Stimulated activated CD4-positive, alpha-beta T cell treated with anti-CD3 and anti-CD28 coated beads, Interleukin-12 subunit alpha, Interleukin-12 subunit beta, amount 100 ng/mL, for 24 hours (primary cell): ENCODE measurements at places on chromosomes 1 and 21.
A peak's percentile ranks its signal among the peaks of the same experiment; 100 is the strongest.

GRCh38 chr1:27391511-27392095 lies 819 bp upstream of the GPR3 start:
- DNase-seq, result no peak

DNA sequence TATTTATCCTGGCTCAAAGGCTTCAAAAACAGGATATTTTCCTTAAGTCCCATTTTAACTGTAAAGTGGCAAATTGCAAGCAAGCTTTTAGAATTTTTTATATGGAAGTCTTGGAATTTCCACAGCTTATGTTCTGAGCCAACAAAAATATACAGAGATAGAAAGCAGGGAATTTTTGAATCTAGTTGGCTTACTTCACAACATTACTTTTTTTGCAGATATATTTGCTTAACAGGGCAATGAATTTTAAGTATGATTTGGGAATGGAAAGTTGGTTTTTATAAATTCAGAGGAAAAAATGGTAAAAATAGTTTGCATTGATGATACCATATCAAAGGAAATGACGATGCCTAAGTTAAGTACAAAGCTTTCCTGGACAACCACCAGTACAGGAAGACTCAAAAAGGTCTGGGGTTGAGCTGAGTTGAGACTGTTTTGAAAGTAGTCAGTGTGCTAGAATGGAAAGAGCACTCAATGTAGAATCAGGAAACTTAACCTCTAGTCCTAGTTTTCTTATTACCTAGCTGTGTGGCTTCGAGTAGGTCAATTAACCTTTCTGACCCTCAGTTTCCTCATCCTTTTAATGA lies 11.0 kb upstream of the VCAM1 start:
- DNase-seq, result no peak

- DNase-seq, result no peak
Observed at GRCh38 chr1:160032165-160032820, 503 bp upstream of the PIGM start.

GRCh38 chr1:162212713-162213112 lies 143.2 kb downstream of the NOS1AP start:
- DNase-seq, result no peak

- DNase-seq, result no peak
Observed at GRCh38 chr1:167922023-167922422, 8.1 kb upstream of the ADCY10 start.

DNA sequence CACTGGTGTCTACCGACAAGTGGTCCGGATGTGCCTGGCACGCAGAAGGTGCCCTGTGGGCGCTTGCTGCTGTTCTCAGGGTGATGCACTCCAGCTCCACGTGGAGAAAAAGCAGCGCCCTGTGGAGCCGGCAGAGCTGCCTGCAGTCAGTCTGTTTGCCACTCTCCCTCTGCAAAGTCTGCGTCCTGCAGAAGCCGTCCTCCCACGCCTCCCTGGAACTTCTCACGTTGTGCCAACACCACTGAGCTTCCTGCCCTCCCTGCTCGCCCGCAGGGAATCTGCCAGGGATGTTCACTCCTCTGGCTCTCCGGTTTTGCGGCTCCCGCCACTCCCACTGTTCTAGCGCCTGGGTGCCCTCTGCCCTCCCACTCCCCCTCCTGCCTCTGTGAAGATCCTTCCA lies 19.8 kb upstream of the UBXN10 start:
- DNase-seq, result no peak

DNA sequence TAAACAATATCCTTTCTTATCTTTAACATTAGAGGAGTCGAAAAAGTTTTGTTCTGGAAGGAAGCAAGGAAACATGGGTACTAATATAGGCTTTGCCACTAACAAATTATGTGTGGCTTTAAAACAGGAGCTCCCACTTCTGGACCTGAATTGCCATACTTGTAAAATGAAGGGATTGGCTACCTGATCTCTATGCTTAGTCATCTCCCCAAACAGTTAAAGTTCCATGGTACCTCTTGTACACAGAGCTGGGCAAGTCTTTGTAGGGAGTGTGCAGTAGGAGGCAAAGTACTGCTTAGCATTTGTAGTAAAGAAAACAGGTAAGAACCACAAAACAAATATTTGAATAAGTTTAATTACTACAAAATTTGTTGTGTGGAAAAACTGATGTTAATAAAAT lies 81.3 kb downstream of the MAST2 start:
- DNase-seq, result no peak

- DNase-seq, result no peak
Observed at GRCh38 chr1:119633575-119633974, 14.5 kb downstream of the ZNF697 start.

DNA sequence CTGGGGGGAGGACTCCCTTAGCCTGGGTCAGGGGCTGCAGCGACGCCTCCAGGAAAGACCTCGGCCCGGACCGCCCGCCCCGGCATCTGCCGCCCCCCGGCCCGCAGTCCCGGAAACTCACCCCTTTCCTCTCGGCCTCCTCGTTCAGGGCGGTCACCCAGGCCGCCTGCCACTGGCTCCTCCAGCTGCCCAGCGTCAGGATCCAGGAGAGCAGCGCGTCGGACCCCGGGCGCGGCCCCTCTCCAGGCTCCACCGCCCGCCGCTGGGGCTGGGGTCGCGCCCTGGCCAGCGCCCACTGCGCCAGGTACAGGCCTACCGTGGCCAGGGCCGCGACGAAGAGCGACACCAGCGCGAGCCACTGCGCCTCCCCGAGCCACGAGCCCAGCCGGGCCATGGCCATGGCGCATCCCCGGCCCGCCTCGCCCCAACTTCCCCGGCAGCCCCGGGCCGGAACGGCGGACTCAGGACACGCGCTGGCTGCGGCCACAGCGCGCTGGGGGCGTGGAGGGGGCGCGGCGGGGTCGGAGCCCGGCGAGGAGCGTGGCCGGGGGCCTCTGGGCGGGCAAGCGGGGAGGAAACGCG lies 478 bp downstream of the C2CD2 start:
- no peak for DNase-seq

GRCh38 chr1:223207293-223208066 lies 64.4 kb upstream of the TLR5 start:
- DNase-seq, result no peak

GRCh38 chr1:27658951-27659496 lies 13.0 kb downstream of the IFI6 start:
- no peak for DNase-seq

DNA sequence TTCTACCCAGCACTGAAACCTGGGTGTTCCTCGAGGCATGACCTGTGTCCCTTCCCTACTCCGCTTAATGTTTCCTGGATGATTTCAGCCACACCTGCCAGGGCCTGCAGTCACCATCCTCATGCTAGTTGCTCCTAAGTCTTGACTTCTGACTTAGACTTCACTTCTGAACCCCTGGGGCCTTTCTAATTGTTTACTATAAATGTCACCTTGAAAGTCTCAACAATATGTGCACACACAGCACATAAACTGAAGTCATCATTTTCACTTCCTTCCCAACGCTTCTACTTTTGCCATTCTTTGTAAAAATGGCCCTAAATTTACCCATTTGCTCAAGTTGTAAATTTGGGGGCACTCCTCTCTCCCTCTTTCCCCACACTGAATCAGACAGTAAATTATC lies 141.1 kb downstream of the DYRK1A start:
- DNase-seq, result no peak

- DNase-seq, result peak; percentile 11
Observed at GRCh38 chr1:181089017-181089675, 646 bp downstream of the IER5 start.

DNA sequence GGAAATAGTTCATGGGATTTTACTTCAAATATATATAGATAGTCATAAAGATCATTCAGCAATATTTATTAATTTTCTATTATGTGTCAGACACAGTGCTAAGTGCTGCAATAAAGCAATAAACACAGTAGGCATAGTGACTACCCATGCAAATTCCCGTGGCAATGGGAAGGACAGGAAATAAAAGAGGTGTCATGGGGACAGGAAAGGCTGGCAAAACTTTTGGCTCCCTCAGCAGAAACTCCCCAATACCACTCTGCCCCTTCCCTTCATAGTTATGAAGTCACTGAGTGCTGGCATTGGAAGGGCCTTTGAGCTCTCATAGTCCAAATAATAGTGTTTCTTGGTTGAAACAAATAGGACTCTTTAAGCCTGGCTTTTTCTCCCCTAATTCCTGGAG lies 104.4 kb upstream of the DPT start:
- no peak for DNase-seq

GRCh38 chr1:19793360-19794046 lies 6.2 kb downstream of the TMCO4 start:
- DNase-seq, result no peak

- DNase-seq, result no peak
Observed at GRCh38 chr1:35120458-35121133, 41.4 kb downstream of the ZMYM1 start.

GRCh38 chr1:188941986-188942385 lies 1535.7 kb downstream of the BRINP3 start:
- DNase-seq, result no peak

DNA sequence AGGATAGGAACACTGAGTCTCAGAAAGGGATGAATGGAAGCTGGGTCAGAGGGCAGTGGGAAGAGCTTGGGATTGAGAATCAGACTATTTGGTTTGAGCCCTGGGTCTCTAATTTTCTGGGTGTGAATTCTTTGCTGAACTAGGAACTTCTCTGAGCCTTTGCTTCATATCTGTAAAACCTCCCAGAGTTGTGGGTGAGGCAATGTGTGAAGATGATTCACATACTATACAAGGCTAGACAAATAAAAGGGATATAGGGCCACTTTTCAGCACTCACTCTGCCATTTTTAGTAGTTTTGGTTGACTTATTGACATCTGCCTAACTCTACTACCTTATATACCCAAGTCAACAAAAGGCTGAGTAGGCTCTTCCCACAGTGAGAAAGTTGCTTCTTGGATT lies 77.7 kb upstream of the JUN start:
- no peak for DNase-seq

- DNase-seq, result no peak
Observed at GRCh38 chr1:9835758-9836631, 12.2 kb upstream of the CLSTN1 start.

DNA sequence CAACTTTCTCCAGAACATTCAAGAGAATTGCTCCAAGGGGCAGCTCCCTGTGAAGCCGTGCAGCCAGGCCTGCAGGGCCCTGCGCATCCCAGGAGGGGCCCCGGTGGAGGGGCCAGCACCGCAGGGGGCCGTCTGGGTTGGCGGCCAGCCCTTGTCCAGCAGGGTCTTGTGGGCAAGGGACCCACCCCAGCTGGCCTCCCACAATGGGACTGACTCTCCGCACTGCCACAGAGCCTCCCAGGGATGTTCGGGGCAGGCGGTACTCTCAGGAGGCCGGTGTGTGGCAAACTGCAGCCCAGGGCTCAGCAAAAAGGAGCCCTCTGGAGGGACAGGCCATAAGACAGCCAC lies 68.2 kb upstream of the COL6A1 start:
- DNase-seq, result no peak

DNA sequence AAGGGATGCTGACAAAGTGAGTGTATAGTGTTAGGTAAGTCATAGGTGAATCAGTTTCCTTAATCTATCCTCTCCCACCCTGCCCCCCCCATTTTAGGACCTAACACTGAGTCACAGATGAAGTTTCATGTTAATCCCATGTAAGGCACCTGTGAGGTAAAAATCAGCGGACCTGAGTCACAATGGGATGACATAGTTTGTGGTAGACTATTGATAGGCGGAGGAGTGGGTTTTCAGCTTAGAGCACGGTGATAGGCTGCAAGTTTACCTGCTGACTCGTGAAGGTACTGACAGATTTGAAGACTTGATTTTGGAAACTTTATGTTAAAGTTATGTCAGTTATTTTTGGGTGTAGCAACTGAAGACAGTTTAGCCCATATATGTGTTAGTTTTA lies 1.7 kb downstream of the TOR1AIP1 start:
- DNase-seq, result peak; percentile 26

- no peak for DNase-seq
Observed at GRCh38 chr1:14253676-14254075, 344.8 kb upstream of the KAZN start.

DNA sequence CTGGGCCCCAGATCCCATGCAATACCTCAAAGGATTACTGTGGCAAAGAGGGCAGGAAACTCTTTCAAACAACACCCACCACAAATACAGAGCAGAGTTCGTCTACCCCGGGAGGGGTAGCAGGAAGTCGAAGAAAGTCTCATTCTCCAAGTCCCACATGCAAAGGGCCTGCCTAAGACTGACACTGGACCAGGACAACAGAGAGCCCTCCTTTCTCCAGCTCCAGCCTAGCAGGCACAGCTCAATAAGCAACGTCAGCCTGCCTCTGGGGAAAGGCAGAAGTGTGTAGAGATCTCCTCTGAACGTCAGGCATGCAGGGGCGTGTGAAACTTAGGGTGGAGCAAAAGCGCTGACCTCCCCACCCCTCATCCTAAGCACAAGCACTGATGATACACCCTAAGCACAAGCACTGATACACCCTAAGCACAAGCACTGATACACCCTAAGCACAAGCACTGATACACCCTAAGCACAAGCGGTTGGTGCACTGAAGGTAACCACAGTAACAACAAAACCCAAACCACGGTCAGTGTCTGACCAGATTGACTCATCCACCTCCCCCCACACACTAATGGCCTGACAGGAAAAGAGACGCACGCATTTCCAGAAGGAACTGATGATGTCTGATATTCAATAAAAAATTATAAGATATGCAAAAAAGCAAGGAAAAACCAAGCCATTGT lies 1.3 kb downstream of the KRTAP12-3 start:
- no peak for DNase-seq

DNA sequence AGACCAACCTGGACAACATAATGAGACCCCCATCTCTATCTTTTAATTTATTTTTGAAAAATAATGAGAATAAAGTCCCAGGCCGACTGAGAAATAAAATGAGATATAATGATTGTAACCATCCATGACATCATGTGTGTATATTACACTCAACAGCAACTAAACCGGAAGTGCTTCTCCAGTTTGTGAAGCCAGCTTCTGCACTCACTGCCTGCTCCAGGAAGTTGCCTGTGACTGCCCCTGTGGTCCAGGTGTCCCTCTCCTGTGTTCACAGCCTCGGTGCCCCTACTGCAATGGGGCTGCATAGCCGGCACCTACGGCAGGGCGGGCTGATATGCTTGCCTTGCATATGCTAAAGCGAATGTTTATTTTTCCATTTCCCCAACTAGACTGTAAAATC lies 68.3 kb downstream of the SSBP3 start:
- DNase-seq, result no peak

- DNase-seq, result no peak
Observed at GRCh38 chr1:33306653-33307493, 14.0 kb downstream of the A3GALT2 start.

DNA sequence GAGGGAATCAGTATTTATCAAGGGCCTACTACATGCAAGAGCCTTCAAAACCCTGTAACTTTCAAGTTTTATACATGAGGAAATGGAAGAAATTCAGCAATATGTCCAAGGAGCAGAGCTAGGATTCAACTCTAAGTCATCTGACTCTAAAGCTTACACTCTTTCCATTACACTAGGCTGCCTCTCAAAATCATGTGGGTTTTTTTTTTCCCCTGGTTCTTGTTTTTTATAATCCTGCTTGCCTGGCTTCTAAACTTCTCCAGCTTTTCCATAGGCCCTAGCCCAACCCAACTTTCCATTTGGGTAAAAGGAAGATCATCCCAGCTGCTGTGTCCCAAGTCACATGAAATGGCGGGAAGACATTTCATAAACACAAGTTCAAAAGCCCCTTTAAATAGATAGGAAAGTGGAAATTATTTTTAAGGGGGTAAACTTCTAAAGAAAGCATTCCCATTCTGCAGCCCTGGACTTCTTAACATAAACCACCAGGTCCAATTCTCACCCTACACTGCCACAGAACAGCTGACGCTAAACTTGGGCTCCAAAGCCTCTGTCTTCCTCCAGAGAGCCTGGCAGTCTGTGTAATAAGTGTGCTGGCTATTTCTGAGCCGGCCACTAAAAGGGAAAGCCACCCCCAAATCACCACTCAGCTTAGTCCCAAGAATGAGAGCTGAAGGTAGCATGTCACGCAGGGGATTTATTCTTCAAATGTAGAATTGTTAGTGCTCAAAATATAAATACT lies 46.9 kb downstream of the ITPKB start:
- DNase-seq, result no peak

- no peak for DNase-seq
Observed at GRCh38 chr1:161902182-161902581, 121.5 kb downstream of the OLFML2B start.
